HT1080 (cell line): ENCODE measurements at places on chromosomes 12 and 14. TPM values are rescaled to one million over a fixed set of nuclear protein-coding genes. Genes with fewer than 3 reads are reported as not detected.

The PIK3C2G gene
- not detected in 2 replicates for total RNA-seq

The EEF1AKMT3 gene
- 3.7 and 7.0 TPM in 2 replicates for total RNA-seq

The P2RX2 gene
- total RNA-seq: not detected in 2 replicates

The SERPINA10 gene
- not detected in 2 replicates for total RNA-seq

The MYH6 gene
- total RNA-seq: 0.03 TPM in 1 of 2 replicates, not detected in the other

The FAM186B gene
- 0.17 and 0.64 TPM in 2 replicates for total RNA-seq

GRCh38 chr14:25094171-25094907 lies 44.4 kb upstream of the STXBP6 start:
- peak; percentile 23 for DNase-seq

DNA sequence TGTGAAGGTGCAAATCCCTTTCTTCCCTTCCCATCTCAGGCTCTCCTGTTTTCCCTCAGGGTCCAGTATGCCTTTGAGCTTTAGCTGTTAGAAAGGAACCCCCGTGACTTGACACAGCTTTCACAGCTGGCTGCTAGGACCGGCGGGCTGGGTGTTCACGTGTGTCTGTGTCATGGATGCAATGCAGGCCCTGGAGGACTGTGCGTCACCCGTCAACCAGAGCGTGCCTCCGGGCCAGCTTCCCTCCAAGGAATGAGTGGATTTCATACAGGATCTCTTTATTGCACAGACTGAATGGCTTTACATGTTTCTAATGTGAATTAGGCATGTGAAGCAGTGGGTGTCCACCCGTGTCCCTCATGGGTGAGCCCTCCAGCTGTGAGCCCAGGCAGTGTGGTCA lies 77.4 kb downstream of the AACS start:
- no peak for DNase-seq

- no peak for DNase-seq
These were observed 32.7 kb upstream of the GLIPR1 start for GRCh38 chr12:75447691-75448393.

DNA sequence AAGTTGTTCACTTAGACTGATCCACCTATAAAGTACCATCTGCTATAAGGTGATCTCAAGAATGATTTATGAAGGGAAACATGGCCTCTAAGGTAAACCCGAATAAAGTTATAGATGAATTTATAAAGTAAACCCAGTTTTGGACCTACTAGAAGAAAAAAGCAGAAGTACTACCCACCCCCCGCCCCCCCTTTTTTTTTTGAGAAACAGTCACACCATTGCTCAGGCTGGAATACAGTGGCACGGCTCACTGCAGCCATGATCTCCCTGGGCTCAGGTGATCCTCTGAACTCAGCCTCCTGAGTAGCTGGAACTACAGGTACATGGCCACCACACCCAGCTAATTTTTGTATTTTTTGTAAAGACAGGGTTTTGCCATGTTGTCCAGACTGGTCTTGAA lies 3.9 kb downstream of the ENTPD5 start:
- no peak for DNase-seq

- DNase-seq: no peak
These were observed 454.7 kb downstream of the NPAS3 start for GRCh38 chr14:33393231-33393894.

- DNase-seq: peak; percentile 95
These were observed 85.1 kb downstream of the DIP2B start for GRCh38 chr12:50589650-50590435.
